Putamen (tissue), 1 donor: ENCODE measurements at places on chromosomes 7 and 10.

- DNase-seq: no peak
These were observed 744 bp upstream of the DRGX start for GRCh38 chr10:49396666-49396999.

- no peak for DNase-seq
These were observed 17.6 kb upstream of the LAMB1 start for GRCh38 chr7:108020585-108020984.

GRCh38 chr10:10294184-10294880, 723.3 kb upstream of the CELF2 start:
- peak; percentile 26 for DNase-seq

GRCh38 chr7:126658684-126659083, 594.1 kb downstream of the GRM8 start:
- DNase-seq: no peak

GRCh38 chr7:22470981-22471380, 29.0 kb downstream of the STEAP1B start:
- DNase-seq: no peak

DNA sequence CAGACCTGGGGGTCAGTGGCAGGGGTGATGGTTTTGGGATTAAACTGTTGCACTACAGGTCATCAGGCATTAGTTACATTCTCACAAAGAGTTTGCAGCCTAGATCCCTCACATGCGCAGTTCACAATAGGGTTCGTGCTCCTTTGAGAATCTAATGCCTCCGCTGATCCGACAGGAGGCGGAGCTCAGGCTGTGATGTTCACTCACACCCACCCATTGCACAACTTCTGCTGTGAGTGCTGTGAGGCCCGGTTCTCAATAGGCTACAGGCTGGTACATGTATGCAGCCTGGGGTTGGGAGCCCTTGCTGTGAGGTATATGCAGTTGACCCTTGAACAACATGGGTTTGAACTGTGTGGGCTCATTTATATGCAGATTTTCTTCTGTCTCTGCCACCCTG, 416.4 kb downstream of the GFRA1 start:
- DNase-seq: no peak

- no peak for DNase-seq
These were observed 1.4 kb upstream of the CREB5 start for GRCh38 chr7:28410628-28411531.

GRCh38 chr7:82234457-82235049, 209.0 kb downstream of the CACNA2D1 start:
- peak; percentile 62 for DNase-seq

GRCh38 chr7:93601363-93601762, 26.8 kb upstream of the CALCR start:
- DNase-seq: no peak

DNA sequence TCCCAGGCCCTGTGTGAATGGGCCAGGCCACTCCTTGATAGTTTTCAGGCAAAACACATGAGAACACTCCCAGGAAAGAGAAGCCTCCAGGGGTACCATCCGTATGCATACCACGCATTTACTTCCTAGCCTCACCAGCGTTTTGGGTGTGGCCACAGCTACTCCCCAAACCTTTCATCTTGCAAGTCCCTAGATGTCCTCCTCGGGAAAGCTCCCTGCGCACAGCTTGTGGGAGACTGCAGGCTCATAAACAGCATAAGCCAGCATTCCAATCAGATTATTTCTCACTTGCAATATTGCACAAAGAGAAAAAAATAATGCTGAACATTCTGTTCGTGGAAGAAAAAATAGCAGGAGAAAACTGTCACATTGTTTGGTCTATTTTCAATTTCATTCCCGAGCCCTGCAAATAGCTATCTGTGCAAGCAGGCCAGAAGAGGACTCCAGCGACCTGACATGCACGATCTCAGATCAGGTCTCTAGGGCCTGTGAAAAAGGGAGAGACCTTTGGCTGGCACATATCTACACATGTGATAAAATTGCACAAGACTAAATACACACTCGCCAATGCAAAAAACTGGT, 175.6 kb downstream of the PLXNA4 start:
- DNase-seq: no peak

DNA sequence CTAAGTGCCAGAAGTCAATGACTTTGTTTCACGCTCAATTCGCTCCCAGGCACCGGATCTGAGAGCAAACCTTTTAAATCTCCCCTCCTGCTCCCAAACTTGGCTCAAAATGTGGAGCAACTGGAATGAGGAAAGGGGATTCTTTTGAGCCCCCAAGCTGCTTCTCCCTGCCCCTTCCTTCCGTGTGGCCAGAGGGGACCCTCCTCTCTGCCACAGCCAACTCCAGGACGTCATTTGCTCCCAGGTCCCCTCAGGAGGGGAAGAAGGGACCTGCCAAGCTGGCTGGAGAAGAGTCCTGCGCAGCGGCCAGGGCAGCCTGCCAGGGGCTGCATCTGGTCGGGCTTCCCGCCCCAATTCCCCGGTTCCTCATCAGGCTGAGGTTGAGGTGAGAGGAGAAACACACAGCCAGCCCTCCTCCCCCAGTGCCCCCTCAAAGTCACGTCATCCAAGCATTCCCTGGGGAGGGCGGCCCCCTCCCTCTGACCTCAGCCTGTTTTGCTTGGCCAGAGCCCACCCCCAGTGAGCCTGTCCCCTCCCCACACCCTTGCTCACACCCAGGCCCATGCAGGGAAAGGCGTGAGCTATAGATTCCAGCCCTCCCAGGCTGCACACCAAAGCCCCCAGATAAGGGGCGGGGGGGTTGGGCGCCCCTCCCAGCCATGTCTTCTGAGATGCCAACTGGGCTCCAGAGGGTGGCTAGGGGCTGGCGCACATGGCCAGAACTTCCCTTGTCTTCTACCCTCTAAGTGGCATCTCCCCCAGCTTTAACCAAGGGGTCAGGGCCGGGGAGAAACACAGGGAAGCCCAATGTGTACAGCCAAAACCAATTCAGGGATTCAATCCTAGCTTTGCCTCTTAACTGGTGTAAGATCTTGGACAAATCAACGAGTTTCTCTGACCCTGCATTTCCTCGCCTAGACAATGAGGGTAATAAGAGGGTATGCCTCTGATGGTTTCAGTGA, 35.0 kb downstream of the SH3PXD2A start:
- no peak for DNase-seq

DNA sequence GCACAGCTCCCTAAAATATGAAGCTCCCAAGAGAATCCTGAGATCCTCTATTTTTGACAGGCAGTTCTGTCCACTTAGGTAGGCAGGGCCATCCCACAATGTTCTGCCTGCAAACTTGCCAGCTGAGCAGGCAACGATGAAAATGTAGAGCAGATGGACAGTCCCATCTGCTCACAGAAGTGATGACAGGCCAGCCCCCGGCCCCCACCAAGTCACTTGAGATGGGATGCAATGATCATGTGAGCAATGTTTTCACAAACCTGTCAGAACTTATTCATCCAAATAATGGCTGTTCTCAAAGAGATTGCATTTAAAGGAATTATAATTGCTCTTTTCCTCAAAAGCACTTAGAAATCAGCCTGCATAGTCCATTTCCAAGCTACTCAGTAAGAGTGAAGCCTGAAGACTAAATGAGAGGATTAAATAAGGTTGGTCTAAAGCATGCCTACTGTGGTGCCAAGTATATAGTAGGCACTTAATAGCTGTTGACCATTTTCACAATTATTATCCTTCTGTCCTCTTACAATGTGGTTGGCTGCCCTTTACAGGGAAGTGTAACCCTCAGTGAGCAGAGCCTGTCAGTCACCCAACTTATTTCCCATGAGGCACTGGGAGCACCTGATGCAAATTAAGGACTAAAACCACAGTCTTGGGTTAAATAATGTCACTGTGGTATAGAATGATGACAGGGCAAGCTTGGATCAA, 301.2 kb downstream of the FGFR2 start:
- DNase-seq: no peak

- no peak for DNase-seq
These were observed 6.7 kb downstream of the PRKAG2 start for GRCh38 chr7:151869968-151870918.

DNA sequence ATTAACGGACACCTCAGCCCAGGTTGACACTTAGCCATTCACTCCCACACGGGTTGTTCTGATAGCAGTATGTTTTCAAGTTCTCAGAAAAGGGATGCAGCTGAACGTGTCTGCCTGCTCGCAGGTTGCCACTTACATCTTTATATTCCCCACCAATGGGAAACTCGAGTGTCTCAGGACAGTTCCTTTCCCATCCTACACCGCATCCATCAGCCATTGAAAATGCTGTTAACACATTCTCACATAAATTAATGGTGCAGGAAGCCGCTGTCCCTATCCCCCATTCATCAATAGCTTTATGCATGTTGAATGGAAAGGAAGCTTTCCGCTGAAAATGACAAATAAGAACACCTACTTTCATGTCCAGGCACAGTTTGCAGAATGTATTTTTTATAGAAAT, 1.7 kb upstream of the FGFR2 start:
- no peak for DNase-seq

GRCh38 chr7:134651991-134652390, 5.3 kb downstream of the BPGM start:
- DNase-seq: no peak

- DNase-seq: no peak
These were observed 76.6 kb downstream of the GRM3 start for GRCh38 chr7:86720306-86720705.

DNA sequence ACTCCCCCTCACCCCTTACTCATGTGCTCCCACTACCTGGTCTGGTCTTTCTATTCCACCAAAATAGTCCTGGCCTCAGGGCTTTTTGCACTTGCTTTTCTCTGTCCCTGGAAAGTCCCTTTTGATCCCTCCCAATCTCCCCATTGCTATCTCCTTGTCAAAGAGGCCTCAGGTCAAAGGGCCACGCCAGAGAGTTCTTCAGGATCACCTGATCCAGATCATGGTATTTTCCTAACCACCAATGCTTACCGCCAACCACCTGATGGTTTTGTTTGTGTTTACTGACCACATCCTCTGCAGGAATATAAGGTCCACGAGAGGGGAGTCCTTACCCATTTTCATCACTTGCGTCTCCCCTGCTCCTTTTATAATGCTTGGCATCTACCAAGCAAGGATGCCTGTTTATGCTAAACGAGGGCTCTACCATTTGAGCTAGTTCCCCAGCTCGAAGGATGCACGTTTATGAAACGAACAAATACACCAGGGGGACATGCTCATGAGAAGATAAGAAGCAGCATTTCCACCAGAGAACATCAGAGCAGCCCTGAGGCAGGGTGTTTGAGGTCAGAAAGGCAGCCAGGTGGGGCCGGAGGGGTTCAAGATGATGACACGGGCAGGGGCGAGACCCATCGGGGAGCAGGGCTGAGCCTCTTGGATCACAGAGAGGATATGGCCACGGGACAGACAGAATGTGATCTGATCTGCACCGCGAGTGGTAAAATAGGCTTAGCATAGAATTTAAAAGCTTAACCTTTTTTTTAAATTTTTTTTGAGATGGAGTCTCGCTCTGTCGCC, 43.1 kb upstream of the FOXK1 start:
- no peak for DNase-seq

DNA sequence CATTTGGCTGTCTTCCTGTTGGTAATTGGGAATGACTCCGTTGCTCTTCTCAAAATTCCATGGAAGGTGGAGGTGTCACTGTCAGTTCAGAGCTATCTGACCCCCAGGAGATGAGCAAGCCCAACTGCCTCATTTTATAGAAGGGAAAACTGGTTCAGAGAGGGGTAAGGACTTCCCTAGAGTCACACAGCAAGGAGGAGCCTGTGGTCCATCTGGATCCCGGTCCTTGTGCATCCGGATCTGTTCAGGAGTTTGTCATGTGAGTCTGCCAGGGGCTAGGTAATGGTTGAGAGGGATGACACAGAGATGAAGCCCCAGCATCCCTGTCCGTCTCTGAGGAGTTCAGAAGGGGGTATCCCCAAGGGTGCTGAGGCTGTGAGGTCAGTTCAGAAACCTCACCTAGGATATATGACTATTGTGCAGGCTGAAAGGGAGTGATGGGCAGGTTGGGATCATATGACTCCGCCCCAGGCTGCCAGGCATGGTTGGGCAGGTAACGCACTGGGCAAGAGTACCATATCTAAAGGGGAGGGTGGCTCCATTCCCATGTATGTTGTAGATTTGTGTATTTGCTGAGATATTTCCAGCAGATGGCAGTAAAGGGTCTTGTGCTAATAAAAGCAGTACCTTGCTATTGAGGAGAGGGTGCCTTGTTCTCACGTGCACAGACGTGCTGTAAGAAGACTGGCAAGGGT, 16.0 kb upstream of the SLC29A3 start:
- DNase-seq: no peak

GRCh38 chr10:110962443-110962842, 43.0 kb downstream of the SHOC2 start:
- DNase-seq: no peak

GRCh38 chr7:100490483-100491191, 6.9 kb downstream of the NYAP1 start:
- DNase-seq: no peak

DNA sequence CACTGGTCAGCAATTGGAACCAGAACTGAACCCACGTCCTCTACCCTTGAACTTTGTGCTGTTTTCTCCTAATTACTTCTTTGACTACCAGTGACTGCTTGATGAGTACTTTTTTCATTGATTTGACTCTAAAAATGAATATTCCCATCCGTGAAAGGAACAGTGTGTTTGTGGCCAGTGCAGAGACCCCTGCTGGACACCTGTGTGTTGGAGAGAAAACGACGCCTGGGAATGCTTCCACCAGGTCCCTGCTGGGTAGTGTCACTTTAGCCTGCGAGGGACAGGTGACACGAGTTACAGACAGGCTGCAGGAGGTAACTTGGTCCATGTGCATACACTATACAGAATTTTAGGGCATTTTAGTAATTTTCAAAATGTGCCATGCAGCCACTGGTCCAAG, 6.8 kb upstream of the GJD4 start:
- no peak for DNase-seq

GRCh38 chr7:132138817-132139216, 437.5 kb downstream of the PLXNA4 start:
- DNase-seq: no peak

DNA sequence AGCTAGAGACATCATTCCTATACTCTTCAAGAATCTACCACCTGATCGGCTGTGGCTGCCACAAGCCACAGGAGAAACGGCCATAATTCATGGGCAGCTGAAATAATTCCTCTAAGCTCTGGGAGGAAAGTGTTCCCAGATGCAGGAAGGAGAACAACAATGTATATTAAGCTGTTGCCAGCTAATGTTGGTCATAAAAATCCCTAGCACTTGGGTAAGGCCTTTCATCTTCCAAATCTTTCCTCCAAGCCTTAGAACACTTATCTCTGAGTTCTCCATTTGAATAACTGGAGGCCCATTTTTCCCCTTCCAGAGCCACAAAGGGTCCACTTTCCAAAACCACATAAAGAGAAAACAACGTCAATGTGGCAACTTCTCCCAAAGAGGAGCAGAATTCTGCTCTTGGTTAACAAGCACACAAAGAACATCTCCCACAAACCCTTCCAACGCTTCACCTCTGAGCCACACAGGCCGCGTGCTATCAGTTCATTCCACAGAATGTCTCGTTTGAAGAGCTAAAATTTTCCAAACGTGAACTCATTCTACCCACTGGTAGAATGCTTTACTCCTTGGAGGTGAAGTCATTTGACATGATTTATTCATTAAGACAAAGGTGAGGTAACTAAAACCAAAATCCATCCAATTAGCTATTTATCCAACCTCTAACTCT, 11.2 kb downstream of the KCNMA1 start:
- DNase-seq: no peak
